ENCODE measurements at places on chromosomes 4 and X.
A peak's percentile ranks its signal among the peaks of the same experiment; 100 is the strongest.

GRCh38 chr4:151652841-151653547, 107.8 kb downstream of the GATB start:
- no peak for DNase-seq

- no peak for DNase-seq
These were observed 175.0 kb upstream of the ARHGEF9 start for GRCh38 chrX:63959975-63960374.

- peak; percentile 61 for DNase-seq
These were observed 37.5 kb downstream of the PGRMC1 start for GRCh38 chrX:119273420-119274192.

- DNase-seq, result no peak
These were observed 79.1 kb upstream of the INPP4B start for GRCh38 chr4:142925161-142925560.

DNA sequence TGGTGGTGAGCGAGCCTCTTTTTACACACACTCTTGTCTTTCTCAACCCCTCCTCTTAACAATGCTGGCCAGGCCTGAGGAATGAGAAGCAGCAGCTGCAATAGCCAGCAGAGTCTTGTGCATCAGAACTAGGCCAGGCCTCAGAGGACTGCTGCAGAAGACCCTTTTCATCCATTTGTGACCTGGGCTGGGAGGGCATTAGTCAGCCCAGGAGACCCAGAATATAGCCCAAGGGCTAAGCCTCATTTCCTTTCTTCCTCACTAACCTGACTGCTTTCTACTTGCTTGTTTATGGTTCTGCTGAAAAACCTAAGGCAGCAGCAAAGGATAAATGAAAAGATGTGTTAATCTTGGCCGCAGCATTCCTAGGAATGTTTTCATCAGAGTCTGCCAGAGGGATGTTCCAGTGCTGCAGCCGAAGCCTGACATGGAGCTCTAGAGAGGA, 254.7 kb upstream of the AR start:
- DNase-seq, result no peak

DNA sequence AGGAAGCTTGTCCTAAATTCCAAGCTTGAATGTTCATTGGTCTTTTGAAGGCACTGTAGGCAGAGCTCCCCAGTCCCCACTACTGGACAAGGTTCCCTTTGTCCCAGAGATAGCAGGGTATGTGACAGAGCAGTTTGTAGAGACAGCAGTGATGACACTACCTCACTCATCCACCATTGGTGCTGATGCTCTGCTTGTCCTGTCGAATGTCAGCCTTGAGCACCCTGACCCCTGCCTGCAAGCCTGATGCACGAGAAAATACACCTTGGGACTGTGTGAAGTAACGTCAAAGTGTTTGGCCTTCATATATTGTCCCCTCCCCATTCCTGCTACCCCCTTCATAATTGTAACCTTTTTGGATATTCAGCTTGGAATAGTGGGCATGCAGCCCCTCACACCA, 188.9 kb upstream of the EOLA2 start:
- no peak for DNase-seq

GRCh38 chrX:120429776-120430540, 39.1 kb downstream of the LAMP2 start:
- DNase-seq, result no peak

DNA sequence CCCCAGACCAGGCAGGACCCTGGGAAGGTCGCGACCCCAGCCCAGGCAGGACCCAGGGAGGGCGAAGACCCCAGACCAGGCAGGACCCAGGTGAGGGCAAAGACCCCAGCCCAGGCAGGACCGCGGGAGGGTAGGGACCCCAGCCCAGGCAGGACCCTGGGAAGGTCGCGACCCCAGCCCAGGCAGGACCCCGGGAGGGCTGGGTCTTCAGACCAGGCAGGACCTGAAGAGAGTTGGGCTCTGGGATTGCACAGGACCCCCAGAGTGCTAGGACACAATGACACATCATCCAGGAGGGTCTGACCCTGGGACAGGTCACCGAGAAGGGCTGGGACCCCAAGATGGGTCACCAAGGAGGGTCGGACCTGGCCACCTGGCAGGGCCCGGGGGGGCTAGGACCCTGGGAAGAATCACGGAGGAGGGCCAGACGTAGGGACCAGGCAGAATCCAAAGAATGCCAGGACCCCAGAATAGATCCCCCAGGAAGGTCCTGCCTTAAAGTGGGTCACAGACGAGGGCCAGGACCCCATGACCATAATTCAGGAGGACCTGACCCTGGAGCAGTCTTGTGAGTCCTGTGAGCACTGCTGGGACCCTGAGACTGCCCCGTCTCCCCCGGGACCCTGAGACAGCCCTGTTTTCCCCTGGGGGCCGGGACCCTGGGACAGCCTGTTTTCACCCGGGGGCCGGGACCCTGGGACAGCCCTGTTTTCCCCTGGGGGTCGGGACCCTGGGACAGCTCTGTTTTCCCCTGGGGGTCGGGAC, 1.4 kb downstream of the PCGF3 start:
- no peak for DNase-seq

DNA sequence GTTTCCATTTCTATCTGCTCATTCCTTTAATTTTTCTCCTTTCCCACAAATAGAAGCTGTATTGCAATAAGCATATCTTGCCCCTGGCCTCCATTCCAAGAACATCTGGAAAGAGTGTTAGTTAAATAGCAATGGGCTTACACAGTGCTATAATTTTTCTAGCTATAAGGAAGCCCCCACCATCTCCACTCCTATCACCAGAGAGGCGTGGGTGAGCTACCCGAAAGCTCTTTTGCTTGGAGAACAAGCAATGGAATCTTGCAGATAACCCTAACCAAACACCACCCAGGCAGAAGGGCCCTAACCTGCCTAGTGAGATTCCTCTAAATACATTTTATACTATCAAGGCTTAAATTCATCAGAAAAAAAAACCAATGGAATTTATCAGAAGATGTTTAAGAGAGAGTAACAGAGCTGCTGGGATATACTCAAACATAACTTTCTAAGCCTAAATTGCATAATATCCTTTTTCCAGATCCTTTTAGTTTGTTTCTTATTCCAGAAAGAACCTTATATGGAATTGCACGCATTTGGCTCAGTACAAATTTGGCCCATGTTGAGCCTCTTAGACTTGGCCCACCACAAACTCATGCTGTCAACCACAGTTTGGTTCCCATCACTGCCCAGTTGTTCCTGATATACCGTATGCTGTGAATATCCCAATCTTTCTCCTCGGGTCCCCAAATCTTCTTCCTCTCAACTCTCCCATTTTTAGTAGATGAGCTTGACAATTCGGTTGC, 91.6 kb upstream of the PLAC1 start:
- DNase-seq, result no peak

DNA sequence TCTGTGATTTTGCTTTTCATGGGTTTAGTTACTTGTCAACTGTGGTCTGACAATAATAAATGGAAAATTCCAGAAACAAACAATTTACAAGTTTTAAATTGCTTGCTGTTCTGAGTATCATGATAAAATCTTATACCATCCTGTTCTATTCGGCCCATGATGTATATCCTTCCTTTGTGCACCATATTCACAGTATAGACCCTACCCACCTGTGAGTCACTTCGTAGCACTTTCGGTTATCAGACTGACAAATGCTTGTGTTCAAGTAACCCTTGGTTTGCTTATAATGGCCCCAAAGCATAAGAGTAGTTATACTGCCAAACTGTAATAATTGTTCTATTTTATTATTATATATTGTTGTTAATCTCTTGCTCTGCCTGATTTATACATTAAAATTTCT, 1183.4 kb upstream of the PCDH7 start:
- DNase-seq, result no peak

- no peak for DNase-seq
These were observed 2.6 kb upstream of the MID2 start for GRCh38 chrX:107823042-107823441.

- DNase-seq, result no peak
These were observed 16.1 kb downstream of the PPEF2 start for GRCh38 chr4:75886104-75886503.

GRCh38 chr4:40845154-40845835, 95.5 kb downstream of the NSUN7 start:
- DNase-seq, result no peak

- no peak for DNase-seq
These were observed 115.0 kb upstream of the NALF2 start for GRCh38 chrX:69389101-69389501.

GRCh38 chrX:47662144-47662657, 3.2 kb upstream of the UXT start:
- DNase-seq, result no peak

DNA sequence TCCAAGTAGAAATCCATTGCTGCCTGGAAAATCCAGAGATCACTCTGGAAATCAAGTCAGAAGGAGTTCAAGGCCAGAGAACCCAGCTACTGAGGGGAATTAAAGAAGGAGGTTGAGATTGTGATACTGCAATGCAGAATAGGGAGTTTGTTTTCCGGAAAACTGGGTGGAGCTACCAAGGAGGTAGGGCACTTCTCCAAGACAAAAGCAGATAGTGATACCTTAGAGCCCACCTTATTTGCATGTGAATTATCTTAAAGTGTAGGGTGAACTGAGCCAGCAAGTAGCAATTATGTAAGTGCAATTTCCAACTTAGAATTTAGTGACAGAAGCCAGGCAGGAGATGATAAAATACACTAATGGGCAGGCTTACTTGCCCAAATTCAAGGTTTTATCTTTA, 178.9 kb downstream of the MID1 start:
- no peak for DNase-seq

GRCh38 chr4:37891260-37892159, 626 bp downstream of the TBC1D1 start:
- peak; percentile 63 for DNase-seq

GRCh38 chrX:70013466-70014381, 36.0 kb downstream of the AWAT2 start:
- DNase-seq, result no peak

- DNase-seq, result no peak
These were observed 8.4 kb downstream of the ATP10D start for GRCh38 chr4:47493238-47494123.

GRCh38 chr4:147768113-147768512, 36.2 kb downstream of the ARHGAP10 start:
- DNase-seq, result no peak

- DNase-seq, result no peak
These were observed 20.4 kb downstream of the AFP start for GRCh38 chr4:73456177-73457022.

- no peak for DNase-seq
These were observed 41.5 kb downstream of the SOWAHB start for GRCh38 chr4:76856243-76857073.

DNA sequence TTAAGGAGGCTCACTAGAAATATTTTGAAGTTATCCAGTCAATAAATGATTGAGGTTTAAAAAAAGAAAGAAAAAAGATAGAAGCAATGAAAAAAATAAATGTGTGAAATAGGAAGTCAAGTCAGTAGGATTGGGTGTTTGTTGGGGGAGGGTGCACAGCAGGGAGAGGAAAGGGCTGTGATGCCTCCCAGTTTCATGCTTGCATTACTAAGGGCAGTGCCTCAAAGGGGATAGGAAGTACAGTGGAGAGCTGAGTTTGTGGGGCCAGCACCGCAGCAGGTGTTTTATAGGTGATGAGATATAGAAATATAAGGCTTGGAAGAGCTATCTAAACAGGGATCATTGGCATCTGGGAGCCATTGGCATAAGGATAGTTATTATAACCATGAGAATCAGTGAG, 919.2 kb downstream of the STIM2 start:
- DNase-seq, result no peak

DNA sequence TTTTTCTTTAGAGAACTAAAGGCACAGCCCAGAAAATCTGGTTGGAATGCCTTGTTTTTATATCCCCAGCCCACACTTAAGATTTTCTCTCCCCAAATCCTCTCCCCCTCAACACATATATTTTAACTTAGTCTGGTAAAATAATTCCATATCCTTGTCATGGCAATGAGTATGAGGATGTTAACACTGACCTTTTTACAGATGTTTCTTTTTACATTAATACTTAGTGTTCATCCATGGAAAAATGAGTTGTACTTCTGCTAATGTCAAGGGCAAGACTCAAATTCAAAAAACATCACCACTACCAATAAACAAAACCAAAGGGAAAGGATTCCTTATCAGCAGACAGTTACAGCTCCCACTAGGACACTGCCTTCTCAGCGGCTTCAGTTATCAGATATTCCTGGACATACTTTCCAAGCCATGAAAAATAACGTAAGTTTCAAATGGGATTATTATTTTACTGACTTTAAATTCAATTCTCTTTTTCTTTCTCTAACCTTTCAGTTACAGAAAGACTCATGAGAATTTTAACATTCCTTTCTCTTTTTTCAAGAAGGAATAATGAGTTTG, 83.3 kb downstream of the RASL11B start:
- DNase-seq, result no peak

DNA sequence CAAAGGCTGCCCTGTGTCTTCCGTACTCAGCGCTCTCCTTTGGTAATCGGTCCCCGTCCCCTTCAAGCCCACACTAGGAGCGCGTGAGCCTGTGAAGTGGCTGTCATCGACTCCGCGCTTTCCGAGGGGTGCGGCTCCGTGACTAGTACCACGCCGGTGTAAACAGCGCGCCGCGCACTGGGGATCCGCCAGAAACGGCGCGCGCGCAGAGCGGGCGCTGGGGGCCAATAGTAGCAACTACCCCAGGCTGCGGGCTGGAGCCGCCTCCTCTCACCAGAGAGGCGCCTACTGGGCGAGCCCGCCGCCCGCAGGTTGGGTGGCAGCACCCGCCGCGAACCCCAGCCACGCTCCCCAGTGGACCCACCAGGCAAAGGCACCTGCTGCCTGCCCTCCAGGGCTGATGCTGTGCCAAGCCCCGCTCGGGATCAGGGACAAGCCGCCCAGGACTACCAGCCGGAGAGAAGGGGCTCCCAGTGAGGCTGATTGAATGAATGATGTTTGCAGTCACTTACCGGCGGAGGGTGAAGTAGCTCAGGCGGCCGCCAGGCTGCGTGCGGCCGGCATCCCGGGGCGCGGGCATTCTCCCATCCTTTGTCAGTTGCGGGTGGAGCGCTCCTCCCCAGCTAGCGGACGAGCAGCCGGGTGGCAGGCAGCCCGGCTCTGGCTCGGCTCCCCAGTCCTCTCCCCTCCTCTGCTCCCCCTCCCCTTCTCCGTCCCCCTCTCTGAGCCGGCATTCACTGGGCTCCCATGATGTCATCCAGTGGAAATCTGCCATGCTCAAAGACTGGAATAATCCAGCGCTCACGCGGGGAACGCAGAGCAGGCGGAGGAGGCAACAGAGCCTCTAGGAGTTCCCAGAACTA, 370.3 kb upstream of the SMIM31 start:
- DNase-seq, result no peak

DNA sequence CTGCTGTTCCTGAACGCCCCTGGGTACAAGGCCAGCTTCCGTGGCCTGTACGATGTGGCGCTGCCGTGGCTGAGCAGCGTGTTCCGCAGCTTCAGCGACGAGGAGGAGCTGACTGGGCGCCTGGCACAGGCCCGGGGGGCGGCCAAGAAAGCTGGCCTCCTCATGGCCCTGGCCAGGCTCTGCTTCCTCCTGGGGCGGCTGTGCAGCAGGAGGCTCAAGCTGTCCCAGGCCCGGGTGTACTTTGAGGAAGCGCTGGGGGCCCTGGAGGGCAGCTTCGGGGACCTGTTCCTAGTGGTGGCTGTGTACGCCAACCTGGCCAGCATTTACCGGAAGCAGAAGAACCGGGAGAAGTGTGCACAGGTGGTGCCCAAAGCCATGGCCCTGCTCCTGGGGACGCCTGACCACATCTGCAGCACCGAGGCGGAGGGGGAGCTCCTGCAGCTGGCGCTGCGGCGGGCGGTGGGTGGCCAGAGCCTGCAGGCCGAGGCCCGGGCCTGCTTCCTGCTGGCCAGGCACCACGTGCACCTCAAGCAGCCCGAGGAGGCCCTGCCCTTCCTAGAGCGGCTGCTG, 28.2 kb downstream of the SH3TC1 start:
- no peak for DNase-seq

- DNase-seq, result no peak
These were observed 162.0 kb upstream of the GATB start for GRCh38 chr4:151922811-151923210.

GRCh38 chrX:40102393-40103381, 4.9 kb upstream of the BCOR start:
- DNase-seq, result no peak
